ENCODE measurements at places on chromosomes 5 and 9.
A peak's percentile ranks its signal among the peaks of the same experiment; 100 is the strongest.

DNA sequence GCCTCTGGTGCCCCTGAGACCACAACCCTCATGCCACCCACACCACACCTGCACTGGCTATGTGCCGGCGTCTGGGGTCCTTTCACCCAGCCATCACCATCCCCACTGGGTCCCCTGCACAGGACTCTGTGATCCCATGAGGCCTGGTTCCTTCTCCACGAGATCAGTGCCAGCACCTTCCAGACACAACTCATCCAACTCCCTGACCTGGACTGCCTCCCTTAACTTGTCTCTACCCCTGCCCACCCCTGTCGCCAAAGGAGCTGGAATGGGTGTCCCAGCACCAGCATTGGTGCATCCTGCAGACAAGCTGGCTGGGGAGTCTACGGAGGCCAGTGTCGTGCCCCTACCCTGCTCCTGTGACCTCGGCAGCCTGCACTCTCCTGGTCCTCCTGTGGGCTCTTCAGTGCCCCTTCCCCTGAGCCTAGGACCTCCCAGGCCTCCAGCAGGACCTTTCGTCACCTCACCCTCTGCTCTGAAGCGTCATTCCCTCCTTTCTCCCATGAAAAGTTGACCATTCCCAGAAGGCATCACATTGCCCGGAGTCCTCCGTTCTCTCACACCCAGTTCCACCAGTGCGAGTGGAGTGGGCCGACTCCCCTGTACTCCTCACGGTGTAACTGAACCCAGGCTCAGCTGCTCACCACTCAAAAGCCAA, 87.7 kb downstream of the NSUN2 start:
- no peak for DNase-seq

- DNase-seq = no peak
These were observed 7.3 kb upstream of the RPS6 start for GRCh38 chr9:19387317-19387716.

DNA sequence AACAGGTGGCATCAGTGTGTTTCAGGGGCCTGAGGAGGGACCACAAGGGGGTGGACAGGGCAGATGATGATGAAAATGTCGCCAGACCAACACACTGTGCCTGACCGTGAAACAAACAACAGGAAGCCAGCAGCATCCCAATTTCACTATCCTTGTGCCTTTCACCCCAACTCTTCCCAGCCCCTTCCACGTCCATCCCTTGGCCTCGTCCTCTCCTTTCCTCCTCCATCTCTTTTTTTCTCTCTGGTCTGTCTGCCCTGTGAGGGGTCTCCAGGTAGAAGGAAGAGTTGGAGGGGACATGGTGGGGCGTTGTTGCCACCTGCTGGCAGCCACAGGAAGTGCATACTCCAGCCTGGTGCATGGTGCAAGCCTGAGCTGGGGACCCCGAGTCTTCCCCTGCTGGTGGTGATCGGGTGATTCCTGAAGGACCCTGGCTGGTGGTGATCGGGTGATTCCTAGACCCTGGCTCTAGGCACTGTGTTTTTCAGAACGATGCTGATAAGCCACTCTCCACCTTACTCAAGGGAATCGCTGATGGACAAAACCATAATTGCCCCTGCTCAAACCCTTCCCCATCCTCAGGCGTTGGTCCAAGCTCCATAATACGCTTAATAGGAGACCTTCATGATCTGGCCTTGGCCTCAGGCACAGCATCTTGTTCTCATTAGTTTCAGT, 21.7 kb upstream of the NSD1 start:
- peak; percentile 48 for DNase-seq

DNA sequence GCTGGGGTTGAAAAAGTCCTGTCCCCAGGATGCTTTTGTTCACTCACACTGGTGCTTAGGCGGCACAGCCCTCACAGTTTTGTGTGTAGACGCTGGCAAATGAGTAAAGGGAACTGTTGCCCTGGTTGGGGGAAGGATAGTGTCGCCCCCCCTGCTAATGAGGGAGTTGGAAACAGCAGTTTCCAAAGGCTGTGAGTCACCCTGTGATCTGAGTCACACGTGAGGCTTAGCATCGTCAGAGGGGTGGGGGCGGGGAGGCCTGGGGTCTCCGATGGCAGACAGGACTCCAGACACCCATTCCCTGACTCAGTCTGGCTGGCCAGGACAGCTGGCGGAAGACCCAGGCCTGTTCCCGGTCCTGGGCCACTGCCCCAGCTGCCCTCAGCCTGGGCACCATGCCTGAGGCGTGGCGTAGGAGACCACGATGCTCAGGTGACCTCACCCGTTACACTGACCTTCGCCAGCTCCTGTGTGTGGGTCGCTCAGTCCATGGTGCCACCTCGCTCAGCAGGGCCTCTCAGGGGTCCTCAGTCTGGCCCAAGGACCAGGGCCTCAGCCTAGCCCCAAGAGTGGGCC, 2.9 kb downstream of the DNAJB5 start:
- no peak for DNase-seq

DNA sequence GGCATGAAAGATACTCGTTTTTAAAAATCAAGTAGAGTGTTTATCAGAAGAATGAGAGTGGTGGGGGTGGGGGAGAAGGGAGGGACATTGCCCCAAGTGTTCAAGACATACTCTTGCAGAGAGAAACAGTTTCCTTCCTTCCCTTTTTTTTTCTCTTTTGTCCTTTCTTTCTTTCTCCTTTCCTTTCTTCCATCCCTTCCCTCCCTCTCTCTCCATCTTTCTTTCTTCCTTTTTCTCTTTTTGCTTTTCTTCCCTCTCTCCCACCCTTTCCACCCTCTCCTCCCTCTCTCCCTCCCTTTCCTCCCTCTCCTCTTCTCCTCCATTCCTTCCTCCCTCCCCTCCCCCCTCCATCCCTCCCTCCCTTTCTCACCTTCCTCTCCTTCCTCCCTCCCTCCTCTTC, 478.3 kb upstream of the EDIL3 start:
- no peak for DNase-seq

- no peak for DNase-seq
These were observed 32.7 kb upstream of the ISOC1 start for GRCh38 chr5:129061849-129062248.

DNA sequence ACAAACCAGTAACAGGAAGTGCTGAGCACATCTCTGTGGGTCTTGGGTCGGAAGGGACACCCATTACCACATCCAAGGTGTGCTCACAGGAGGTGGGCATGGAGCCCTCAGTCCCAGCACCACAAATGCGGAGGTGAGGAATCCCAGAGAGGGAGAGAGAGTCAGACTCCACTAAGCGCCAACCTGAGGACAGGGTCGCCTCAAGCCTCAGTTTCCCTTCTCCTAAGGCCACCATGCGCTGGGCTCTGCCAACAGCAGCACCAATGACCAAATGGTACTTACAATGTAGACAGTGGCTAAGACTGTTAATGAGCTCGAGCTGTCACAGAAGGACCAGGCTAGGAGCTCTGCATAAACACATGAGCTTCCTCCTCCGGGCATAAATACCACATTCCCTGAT, 43.1 kb downstream of the BICD2 start:
- DNase-seq = no peak

GRCh38 chr5:22625451-22625850, 227.7 kb downstream of the CDH12 start:
- no peak for DNase-seq

DNA sequence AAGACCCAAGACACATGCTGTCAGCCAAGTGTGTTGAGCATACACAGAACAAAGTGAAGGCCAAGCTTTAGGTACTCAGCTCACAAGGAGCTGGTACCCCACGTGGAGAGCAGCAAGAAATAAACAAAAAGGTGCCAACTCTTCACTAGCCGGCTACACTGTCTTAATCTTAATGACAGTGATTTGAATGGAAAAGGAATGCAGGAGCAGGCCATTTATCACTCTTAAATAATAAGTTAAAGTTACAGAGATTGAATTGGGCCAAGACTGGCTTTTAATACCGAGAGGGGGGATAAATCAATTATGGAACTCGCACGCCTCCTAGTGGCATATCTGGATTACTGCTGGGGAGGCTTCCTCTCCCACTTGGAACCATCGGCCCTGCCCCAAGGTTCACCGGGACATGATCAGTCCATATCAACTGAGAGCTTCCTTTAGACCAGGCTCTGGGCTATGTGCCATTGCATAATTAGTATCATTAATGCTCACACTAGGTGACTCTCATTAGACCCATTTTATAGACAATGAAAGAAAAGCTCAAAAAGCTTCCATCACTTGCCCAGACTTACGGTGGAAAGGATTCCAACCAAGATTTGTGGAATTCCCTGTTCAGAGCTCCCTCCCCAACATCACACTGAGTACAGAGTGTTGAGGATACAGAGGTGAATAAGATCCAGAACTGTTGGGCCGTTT, 94.0 kb downstream of the ACTL7B start:
- peak; percentile 72 for DNase-seq

- DNase-seq = no peak
These were observed 652 bp downstream of the ARSK start for GRCh38 chr5:95555553-95555952.

DNA sequence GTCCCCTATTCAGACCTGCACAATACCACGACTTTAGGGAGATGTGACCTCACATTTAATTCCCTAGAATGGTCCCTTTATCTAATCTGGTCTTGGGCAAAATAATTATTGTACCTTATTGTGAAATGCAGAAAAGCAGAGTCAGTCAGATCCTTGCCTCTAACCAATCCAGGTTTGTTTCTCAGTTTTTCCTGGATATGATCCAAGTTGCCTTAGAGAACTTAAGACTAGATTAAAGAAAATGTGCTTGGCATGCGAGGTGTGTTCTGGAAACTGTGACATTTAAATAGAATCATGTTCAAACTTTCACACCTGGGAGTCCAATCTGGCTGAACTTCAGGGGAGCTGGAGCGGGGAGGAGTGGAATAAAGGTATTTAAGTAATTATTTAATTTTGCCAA, 696.2 kb downstream of the DNAH5 start:
- peak; percentile 26 for DNase-seq

DNA sequence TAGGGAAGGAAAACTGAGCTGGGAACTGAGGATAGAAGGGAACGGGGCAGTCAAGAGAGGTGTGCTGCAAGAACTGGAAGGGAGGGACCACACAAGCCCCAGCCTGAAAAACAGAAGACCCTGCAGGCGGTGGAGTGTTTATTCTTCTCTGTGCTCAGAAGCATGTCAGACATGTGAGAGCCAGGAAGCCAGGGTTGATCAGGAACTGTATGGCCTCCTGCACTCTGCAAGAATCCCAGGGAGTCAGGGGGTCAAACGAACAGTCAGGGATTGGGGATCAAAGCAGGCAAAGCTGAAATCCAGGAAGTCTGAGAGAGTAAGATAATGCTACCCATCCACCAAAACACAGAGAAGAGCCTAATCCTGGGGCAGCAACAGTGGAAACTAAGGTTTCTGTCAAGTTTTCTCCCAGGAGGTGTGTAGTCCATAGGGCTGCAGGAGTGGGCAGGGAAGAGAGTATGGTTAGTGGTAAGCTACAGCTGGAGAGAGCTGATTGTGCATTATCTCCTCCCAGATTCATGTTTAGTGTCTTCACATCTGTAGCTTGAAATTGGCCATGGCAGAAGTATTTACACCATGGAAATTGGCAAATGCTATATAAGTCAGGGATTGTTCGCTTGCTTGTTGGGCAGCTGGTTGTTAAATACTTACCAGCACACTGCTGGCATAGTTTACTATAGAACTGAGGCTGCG, 115.4 kb upstream of the SLC44A1 start:
- no peak for DNase-seq

DNA sequence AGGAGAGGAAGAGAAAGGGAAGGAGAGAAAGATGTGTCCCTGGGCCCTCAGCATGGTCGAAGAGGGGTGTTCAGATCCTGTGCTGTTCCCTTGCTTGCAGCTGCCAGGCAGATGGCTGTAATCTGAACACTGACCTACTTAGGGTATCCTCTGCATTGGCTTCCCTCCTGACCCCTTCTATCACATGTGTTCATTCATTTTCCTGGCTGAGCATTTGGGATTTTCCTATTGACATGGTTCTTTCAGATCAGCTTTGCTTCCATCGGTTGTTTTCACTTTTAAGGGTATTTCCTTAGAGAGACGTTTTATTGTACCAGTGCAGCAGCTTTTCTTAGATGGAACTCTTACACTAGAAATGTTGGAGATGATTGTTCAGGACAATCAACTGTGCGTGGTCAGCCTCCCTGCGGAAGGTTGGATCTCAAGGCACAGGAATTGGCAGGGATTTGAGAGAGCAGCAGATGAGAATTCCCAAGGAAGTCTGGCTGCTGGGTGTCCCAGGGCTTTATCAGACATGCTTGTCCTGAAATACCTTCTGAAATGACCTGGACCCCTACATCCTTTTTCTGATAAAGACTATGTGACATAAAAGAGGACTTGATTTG, 26.0 kb downstream of the ACTBL2 start:
- DNase-seq = no peak

- DNase-seq = no peak
These were observed 492.6 kb upstream of the BRINP1 start for GRCh38 chr9:119861842-119862241.

GRCh38 chr5:140114341-140115185, 654 bp downstream of the PURA start:
- DNase-seq = peak; percentile 48

GRCh38 chr5:148748702-148749392, 77.6 kb upstream of the ADRB2 start:
- DNase-seq = no peak

- DNase-seq = no peak
These were observed 68.7 kb upstream of the ZNF618 start for GRCh38 chr9:113807173-113808061.

GRCh38 chr5:138979684-138980280, 104.6 kb upstream of the LRRTM2 start:
- no peak for DNase-seq

- peak; percentile 40 for DNase-seq
These were observed 9.3 kb upstream of the OR13F1 start for GRCh38 chr9:104494808-104495207.

DNA sequence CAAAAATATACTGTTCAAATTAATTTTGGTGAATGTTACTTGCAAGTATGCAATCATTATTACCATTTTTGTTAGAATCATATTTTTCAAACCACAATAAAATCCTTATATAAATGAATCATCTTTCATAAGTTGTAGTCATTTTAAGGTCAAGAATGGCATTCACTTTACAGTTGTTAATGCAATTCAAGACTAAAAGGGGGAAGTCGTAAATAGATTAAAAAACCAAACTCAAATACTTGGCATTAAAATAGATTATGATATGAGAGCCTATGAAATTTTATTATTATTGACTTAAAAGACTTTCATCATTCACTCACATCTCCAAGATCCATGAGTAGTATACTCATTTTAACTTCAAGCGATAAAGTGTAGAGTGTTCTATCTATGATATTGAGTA, 11.6 kb downstream of the CDH9 start:
- no peak for DNase-seq

DNA sequence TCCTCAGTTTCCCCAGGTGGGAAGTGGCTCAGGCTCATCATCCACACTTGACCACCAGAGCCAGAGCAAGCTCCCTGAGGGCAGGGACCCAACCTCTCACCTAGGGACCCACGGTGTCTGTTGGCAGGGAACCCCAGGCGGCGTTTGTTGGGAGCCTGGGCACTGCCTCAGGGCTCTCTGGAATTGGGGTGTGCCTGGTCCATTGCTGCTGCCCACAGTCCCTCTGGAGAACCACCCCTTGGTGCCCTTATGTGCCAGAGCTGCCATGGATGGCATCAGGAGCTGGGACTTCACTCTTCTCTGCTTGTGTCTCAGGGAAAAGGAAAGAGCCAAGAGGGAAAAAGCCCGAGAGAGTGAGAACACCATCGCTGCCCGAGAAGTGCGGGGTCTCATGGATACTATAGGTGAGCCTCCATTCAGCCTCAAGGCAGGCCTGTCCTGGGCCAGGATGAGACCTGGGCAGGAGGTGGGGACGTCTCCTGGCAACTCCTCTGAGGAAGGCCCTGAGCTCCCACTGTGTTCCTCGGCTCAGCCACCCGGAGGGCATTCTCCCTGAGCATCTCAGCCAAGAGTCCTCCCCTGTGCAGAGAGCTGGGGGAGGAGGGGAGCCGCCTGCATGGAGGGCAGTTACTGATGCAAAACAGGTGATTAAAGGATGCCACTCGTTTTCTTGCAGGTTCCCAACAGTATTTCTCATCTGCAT, 4.5 kb downstream of the CCDC180 start:
- DNase-seq = no peak

Measured in COR-L47 (cell line).